ENCODE measurements at places on chromosomes 6 and 20.
A peak's percentile ranks its signal among the peaks of the same experiment; 100 is the strongest.

GRCh38 chr6:107543088-107543487 is 53.2 kb downstream of the SOBP start:
- no peak for DNase-seq

- DNase-seq: no peak
These were observed 84.9 kb downstream of the ATXN1 start for GRCh38 chr6:16676376-16676775.

GRCh38 chr6:155706341-155706740 is 250.7 kb upstream of the NOX3 start:
- DNase-seq: no peak

GRCh38 chr20:17985388-17986018 is 16.7 kb downstream of the MGME1 start:
- no peak for DNase-seq

DNA sequence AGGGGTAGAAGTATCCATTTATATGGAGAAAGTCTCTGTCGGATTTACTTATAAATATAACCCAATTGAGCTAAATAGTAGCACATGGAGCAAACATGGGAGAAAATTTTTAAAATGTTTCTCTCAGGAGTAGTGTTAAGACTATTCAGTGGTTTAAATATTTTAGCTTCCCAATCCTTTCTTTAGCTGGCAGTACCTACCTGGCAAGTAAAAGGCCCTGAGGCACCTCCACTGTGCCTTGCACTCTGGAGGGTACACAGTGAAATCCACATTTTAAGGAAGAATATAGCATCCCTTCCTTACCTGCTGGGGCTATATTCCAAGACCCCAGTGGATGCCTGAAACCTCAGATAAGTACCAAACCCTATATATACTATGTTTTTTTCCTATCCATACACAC is 124.2 kb downstream of the KLHL32 start:
- no peak for DNase-seq

- no peak for DNase-seq
These were observed 38.0 kb upstream of the HIVEP1 start for GRCh38 chr6:11974089-11974488.

GRCh38 chr20:61443443-61444126 is 191.5 kb downstream of the CDH4 start:
- no peak for DNase-seq

- DNase-seq: no peak
These were observed 50.3 kb upstream of the SLC22A16 start for GRCh38 chr6:110526726-110527125.

DNA sequence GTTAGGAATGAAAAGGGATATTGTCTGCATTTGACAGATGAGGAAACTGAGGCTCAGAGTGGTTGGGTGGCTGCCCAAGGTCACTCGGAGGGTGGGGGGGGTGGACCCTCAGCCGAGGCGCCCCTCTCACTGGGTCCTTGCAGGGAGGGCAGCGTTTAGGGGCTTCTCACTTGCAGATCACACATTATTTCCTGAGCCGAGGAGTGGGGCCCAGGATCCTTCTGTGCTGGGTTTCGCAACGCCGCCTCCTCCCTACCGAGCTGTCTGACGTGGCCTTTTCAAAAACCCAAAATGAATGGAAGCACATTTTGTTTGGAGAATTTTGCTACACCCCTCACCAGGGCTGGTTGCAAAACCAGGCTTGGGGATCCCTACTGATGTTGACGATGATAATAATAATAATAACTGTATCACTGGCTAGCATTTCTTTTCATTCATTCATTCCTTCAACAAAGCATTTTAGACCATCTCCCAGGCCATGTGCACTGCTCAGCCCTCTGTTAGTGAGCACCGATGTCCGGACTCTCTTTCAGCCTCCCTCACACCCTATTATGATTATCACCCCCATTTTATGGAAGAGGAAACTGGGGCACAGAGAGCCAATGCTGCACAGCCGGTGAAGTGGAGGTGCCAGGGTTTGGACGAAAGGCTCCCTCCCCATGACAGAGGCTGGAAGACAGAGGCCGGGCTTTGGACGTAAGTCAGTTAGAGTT is 5.2 kb downstream of the DLGAP4 start:
- DNase-seq: no peak

DNA sequence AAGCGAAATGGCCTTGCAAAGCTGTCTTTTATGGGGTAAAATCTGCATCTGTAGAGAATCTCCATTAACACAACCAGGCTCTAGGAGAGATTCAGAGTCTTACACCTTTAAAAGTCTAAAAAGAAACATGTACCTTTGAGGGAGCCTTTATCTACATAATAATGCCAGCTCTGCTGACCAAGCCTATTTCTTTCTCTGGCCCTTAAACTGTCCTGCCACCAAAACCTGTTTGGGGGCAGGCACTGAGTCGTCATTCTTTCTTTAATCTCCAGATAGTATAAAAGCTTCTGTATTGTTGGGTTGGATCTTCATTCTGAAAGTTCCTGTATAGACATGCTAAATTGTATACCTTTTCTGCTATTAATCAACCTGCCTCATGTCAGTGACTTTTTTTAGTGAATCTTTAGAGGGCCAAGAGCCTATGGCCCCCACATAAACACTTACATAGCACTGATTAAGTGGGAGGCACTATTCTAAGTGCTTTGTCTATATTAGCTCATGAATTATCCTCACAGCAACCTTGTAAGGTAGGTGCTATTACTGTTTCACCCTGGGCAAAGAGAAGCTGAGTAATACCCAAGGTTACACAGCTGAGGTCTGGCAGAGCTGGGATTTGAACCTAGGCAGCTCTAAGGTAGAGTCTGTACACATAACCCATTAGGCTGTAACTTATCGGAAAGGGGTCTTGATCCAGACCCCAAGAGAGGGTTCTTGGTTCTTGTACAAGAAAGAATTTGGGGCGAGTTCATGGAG is 232.3 kb upstream of the DTNBP1 start:
- DNase-seq: no peak

DNA sequence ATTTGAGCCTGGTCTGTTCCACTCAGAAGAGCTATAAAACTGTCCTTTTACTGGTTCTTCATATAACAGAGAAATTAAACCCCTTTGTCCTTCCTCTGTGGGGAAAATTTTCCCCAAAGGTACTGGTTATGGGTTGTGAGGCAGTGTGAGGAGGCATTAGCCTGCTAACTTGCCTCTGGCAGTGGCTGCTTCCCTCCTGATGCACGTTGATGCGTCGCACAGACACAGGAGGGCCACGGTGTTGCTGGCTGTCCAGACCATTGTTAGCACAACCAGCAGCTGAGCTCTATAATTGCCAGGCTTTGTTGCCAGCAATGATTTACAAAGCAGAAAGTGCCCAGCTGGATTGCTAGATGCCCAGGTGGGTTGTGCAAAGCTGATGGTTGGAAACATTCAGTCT is 10.1 kb downstream of the AAR2 start:
- DNase-seq: peak; percentile 93

DNA sequence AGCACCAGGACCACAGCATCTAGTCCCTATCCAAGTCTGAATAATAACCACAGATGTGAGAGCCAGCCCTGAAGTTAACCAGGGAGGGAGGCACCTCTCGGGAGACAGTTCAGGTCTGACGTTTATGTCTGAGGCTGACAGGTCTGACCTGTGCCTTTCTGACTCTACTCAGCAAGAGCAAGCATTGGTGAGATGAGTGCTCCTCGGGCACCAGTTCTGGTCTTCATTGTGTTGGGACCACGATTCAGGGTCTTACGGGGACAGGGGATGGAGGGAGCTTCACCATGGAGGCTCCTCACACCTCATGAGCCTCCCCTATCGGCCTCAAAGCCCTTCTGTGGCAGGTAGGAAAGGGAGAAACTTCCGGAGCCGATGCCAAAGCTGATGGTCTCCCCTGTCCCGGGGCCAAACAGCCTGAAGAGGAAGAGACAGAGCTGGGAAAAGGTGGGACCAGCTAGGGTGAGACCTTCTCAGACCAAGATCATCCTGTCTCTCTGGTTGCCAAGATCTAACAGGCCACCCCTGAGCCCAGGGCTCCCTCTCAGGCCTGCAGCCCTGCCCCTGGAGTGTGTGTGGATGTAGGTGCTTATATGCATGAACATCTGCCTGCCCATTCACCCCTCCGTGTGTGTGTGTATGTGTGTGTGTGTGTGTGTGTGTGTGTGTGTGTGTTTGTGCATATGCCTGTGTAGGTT is 170.5 kb downstream of the VEGFA start:
- DNase-seq: no peak

GRCh38 chr6:164695896-164696295 is 613.5 kb downstream of the C6orf118 start:
- no peak for DNase-seq

DNA sequence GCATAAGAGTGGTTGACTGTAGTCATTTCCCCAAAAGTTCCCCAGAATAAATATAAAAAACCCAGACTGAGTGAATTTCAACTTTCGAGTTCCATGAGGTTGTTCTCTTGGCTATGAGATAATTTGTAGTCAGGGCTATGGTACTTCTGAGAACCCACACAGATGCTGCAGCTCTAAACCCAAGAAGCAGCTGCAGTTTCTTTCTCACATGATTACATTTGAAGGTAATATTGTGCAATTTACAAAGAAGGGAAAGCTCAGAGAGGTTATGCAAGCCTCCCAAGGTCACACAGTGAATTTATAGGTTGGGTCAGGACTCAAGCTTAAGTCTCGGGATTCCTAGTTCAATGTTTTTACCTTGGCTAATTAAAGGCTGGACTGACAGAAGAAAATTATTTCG is 29.7 kb upstream of the CD93 start:
- no peak for DNase-seq

DNA sequence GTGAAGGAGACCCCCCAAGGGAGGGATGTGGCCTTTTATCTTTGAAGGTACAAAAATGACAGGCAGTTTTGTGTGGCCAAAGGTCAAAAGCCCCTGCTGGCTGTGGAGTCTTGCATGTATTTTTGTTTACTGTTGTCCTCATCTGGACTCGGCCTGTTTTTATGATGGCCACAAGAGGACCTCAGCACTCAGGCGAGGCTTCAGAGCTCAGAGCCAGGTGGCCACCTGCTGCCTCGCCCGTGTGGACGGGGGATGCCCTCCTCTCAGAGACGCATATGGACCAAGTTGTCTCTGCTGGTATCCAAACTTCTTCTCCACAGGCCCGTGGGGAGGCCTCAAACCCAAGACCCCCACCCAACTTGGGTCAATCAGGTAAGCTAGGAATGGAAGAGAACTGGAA is 118.2 kb downstream of the DACT2 start:
- DNase-seq: no peak

- DNase-seq: no peak
These were observed 249.2 kb upstream of the MARCKS start for GRCh38 chr6:113607821-113608545.

GRCh38 chr6:33974030-33974429 is 170.2 kb upstream of the MLN start:
- no peak for DNase-seq

DNA sequence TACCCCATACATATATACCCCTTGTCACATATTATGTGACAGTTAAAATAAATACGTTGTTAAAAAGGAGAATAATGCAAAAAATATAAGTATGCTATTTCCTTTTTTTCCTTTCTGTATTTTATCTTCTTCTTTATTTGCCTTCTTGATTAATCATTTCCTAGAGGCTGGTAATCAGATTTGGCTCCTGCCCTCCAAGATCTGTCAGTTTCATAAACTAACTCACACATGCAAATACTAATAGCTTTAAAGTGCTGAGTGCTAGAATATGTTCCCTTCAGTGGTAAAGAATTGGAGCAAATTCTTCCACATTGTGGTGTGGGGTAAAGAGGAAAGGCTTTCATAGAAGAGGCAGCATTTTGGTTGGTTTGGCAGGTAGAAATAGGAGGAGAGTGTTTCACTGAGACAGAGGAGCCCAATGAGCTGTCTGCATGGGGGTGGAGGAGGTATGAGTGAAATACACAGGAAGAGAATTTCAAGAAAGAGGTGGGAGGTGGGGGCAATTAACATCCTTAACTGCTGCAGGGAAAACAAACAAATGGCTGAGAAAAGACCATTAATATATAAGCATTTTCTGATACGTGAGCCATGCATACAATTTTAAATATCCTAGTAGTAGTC is 523.9 kb downstream of the BMP2 start:
- peak; percentile 22 for DNase-seq

DNA sequence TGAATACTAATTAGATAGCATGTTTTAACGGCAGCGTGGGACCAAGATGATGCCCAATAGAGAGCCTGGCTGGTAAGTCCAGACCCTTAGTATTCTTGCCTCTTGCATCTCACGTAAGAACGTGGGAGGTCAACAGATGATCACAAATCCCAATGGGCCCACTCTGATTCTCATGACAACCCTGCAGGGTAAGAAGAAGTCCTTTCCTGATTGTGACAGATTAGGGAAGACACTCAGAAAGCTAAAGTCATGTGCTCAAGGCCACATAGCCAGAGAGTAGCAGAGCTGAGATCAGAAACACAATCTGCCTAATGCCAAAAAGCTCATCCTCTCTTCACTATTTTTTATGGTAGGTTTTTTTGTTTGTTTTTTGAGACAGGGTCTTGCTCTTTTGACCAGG is 103.8 kb downstream of the RALGAPA2 start:
- no peak for DNase-seq

- no peak for DNase-seq
These were observed 57.7 kb downstream of the TMEM242 start for GRCh38 chr6:157265635-157266034.

DNA sequence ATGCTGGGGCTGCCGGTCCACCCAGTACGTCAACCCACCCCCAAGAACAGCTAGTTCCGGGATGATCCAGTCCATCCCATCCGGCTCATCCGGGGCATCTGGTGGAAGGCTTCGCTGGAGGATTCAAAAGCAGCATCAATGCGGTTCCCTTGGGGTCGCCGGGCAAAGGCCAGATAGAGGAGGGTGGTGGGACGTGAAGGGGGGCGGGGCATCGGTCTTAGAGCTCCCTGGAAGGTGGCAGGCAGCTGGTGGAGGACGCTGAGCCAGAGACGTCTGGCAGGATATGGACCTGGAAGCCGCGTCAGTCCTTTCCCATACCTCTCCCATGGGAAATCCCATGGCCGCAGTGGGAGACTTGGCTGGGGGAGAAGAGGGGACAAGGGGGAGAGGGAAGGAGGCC is 1500.8 kb upstream of the DEFB115 start:
- no peak for DNase-seq

- DNase-seq: no peak
These were observed 12.3 kb downstream of the TGM2 start for GRCh38 chr20:38152621-38153221.

- DNase-seq: no peak
These were observed 43.1 kb downstream of the GNAS start for GRCh38 chr20:58895448-58896180.

DNA sequence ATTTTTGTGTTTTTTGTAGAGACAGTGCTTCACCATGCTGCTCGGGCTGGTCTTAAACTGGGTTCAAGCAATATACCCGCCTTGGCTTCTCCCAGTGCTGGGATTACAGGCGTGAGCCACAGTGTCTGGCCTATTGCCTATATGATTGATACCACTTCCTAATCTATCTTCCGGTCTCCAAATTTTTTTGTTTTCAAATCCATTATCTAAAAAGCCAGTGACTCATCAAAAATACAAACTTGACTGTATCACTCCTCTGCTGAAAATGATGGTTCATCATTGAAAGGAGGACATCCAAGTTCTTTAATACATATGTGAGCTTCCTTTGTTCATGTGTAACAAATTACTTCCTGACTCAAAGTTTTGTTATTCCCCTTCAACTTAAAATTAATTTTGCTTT is 35.5 kb downstream of the FAM8A1 start:
- DNase-seq: no peak
